ENCODE measurements at places on chromosomes 6 and 20. TPM values are rescaled to one million over a fixed set of nuclear protein-coding genes. Genes with fewer than 3 reads are reported as not detected.

GRCh38 chr6:50822078-50822476, 3.4 kb downstream of the TFAP2B start:
- no peak for DNase-seq

DNA sequence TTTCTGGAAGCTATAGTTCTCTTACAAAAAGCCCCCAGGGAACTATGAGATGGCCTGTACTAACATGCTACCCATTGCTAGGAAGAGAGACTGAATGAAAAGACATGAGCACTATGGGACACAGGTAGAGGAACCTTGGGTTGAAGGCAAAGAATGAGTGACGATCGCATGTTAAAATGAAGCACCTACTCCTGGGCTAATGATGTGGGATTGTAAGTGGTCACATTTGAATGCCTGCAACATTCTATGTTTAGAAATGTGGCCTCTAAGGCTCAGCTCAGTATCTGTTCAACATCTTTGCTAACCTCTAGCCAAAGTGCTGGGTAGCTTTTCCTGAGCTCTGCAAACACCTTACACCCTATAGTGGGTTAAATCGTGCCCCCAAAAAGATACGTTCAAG, 5.2 kb upstream of the ZC3H12D start:
- no peak for DNase-seq

GRCh38 chr6:97594844-97595243, 311.8 kb upstream of the MMS22L start:
- no peak for DNase-seq

GRCh38 chr6:85461798-85462170, 11.9 kb downstream of the NT5E start:
- no peak for DNase-seq

DNA sequence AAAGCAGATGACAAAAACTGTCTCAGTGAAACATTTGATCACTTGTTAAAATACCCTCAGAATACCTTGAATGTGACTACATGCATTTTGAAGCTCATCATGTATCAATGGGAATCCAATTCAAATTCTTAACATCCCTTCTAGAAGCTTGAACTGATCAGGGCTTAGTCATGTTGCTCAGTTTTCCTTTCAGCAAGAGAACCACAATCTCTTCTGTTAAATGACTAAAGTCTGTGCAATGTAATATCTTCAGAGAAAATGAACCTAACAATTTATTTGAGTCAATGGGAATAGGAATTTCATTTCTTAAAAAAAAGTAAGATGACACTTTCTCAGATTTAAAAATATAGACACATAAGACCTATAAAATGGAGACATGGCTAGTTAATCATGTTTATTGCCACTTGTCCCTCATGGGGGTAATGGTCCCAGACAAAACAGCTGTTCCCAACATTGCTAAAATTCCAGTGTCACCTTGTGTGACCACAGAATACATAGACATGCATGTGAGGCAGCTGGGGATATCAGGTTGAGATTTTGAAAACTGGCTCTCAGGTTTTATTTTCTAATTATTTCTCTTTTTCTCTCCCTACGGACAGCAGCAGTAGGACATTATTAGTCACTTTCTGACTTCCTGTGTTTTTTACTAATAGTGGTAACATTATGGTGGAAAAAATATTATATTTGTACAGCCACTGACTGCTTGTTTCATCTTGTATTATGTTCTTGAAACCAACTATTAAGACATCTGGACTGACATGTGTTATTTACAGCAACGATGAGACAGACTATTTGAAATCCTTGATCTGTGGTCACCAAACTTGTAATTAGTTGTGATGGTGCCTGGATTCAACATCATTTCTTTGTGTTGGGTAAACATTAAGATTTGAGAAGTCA, 192.5 kb downstream of the COL9A1 start:
- DNase-seq, result no peak

DNA sequence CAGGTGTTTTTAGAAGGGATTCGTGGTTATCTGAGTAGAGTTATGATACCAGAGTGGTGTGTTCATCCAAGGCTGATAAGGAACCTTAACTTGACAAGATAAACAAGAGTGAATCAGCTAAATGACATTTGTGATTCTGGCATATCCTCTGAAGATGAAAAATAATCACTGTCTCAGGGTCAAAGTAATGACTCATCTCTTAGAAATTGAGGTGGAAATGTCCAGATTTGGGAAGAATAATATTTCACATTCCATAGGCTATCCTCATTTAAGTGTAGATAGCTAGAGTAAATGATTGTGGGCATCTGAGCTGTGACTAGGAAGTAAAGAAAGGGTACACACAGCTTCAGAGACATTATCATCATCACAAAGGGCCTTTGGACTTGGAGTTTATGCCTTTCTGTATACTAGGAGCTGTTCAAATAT, 255.7 kb downstream of the GJA1 start:
- DNase-seq, result no peak

DNA sequence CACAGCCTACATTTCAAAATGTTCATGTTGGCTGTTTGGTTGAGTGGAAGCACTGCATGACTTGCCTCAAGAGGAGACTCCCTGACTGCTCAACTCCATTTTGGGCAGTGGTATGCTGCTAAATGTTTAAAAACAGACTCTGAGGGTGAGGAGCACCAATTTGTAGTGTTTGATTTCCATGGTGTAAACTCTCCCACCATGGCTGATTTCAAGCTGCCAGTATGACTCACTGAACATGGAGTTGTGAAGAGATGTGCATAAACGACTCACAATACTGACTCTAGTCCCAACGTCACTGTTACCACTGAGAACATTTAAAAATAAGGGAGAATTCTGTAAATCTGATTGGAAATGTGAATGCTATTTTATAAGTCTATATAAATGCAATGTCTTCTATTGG, 70.4 kb downstream of the BACH2 start:
- DNase-seq, result no peak

DNA sequence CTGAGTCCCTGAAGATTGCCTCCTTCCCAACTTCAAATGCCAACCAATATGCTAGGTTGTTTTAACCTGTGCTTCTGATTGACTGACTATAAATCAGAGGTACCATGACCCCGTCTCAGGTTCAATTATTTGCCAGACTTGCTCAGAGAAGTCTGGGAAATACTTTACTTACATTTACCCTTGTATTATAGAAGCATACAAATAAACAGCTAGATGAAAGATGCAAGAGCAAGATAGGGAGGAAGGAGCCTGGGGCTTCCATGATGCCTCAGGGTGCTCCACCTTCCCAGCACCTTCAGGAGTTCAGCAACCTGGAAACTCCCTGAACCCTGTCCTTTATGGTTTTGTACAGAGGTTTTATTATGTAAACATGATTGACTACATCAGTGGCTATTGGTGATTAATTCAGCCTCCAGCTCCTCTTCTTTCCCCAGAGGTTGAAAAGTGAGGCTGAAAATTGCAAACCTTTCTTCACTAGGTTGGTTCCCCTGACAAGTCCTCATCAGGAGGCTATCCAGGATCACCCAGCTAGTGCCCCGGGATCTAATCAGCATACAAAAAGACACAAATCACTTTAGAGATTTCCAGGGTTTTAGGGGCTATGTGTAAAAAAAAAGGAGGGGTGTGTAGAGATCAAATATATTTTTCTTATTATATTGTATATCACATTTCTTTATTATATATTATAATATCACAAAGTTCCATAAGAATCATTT, 547.7 kb downstream of the EPM2A start:
- no peak for DNase-seq

DNA sequence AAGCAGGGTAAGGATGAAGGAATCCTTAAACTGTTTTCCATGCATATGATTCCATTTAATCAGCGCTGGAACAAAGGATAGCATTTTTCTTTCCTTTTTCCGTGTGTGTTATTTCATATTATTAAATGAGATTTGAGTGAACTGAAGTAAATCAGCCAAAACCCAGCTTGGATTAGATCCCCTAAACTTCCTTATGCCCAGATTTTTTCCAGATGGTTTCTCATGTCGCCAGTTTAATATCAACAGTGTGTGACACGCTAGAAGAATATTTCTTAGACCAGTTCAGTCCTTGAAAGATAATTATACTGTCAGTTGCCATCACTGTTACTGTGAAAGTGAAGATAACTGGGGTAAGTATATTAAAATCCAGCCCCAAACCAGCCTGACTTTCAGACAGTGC, 1009.4 kb downstream of the KIF16B start:
- DNase-seq, result no peak

- no peak for DNase-seq
Measured at GRCh38 chr6:158499601-158500000, 60.3 kb upstream of the TMEM181 start.

DNA sequence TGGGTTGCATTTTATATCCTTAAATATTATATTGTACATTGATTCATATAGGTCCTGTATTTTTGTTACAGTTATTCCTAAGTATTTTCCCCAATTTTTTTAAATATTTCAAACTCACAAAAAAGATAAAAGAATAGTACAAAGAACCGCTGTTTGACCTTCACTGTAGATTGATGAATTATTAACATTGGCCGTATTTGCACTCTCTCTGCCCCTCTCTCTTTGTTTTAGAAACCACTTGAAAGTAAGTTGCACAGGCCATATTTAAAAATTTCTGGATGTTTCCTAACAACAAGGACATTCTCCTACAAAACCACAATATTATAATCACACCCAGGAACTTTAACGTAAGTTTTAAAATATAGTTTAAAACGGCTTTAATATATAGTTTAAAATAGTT, 72.0 kb upstream of the DUSP22 start:
- no peak for DNase-seq

- no peak for DNase-seq
Measured at GRCh38 chr20:32160341-32160740, 47.2 kb downstream of the PLAGL2 start.

- DNase-seq, result peak; percentile 17
Measured at GRCh38 chr6:155080881-155081845, 86.0 kb downstream of the TIAM2 start.

- DNase-seq, result no peak
Measured at GRCh38 chr6:77204555-77204954, 258.7 kb downstream of the HTR1B start.

DNA sequence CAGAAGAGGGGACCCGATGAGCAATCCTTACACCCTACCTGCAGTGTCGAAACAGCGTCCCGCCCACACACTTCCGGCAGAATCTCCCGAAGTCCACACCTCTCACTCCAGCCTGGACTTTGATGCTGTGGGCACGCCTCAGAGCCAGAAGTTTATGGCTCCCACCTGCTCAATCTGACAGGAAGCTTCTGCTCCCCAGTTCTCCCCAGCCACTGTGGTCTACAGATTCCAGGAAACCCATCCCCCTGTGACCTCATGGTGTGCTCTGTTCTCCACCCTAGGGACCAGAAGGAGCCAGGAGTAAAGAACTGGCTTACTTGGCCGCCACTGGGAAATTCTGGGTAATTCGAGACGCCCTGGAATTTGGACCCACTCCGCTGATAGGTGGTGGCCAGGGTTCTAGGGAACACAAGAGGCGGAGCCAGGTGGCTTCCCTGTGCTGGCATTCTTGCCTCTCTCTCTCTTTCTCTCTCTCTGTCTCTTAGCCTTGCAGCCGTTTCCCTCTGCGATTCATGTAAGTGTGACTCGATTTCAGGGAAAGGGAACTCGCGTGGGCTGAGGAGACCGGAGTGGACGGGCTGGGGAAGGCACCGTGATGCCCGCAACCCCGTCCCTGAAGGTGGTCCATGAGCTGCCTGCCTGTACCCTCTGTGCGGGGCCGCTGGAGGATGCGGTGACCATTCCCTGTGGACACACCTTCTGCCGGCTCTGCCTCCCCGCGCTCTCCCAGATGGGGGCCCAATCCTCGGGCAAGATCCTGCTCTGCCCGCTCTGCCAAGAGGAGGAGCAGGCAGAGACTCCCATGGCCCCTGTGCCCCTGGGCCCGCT, at the start of gene TRIM15:
Gene TRIM15 (plus strand): TSS at position 457 of the 828 bp plus-strand sequence. CDS start 139 bp downstream, at position 596.
- no peak for DNase-seq

- no peak for DNase-seq
Measured at GRCh38 chr20:18005170-18005989, 36.6 kb downstream of the MGME1 start.

GRCh38 chr6:170017603-170018320, 266.3 kb downstream of the ERMARD start:
- DNase-seq, result no peak

GRCh38 chr6:16583144-16583762, 178.0 kb downstream of the ATXN1 start:
- no peak for DNase-seq

DNA sequence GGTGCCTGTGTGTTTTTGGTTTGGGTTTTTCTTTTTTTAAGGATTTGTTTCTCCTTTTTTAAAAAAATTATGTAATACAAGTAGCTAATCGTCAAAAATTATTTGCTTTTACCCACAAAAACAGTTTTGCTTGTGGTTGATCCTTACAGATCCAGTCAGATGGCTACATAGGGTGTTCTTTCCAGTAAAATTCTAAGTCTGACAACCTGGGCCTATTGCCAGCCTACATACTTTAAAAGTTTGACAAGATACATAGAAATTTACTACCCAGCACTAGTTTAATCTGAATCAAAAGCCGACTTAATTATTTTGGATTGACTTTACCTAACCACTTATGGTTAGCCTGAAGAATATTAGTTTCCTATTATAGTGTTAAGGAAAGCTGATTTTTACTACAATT, 2.1 kb upstream of the SOX4 start:
- no peak for DNase-seq

DNA sequence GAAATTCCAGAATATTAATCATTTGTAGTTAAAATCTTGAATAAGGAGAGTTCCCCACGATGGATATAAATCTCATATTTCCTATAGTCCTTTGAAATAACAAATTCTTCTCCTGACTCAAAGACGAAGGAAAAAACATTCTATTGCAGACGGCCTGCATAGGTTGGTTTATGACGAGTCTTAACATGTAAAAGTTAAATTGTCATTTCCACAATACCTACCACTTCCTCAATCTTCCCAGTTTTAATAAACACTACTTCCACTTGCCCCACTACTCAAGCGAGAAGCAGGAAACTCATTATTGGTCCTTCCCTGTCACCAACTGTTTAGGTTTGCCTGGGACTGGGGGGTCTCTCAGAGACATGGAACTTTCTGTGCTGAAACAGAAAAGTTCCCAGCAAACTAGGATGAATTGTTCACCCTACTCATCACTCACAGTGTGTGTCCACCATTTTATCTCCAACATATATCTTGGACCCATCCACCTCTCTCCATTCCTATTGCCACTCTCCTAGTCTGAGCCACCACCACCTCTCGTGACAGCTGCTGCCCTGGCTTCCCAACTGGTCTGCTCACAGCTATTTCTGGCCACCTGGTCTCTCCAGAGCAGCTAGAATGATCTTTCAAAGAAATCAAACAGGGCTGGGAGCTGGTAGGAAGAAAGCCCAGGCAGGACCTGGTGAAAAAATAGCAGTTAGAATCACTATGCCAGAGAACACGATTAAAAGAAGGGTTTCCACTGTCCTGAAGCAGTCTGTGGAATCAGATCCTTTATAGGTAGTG, 15.1 kb upstream of the ZSCAN9 start:
- DNase-seq, result no peak

GRCh38 chr20:46188866-46189541, 70.9 kb downstream of the CD40 start:
- DNase-seq, result no peak

- no peak for DNase-seq
Measured at GRCh38 chr6:56416247-56416646, 168.9 kb upstream of the COL21A1 start.

VPS52 gene
- 32.1 TPM for total RNA-seq

GSTA3 gene
- total RNA-seq, result not detected

DLL1 gene
- 1.8 TPM for total RNA-seq

SMLR1 gene
- total RNA-seq, result not detected

ZC3H12D gene
- total RNA-seq, result 0.18 TPM

SLC29A1 gene
- 72.0 TPM for total RNA-seq

ADGRB3 gene
- not detected for total RNA-seq

VGLL2 gene
- total RNA-seq, result not detected
